ENCODE measurements at places on chromosomes 6 and 20.

DNA sequence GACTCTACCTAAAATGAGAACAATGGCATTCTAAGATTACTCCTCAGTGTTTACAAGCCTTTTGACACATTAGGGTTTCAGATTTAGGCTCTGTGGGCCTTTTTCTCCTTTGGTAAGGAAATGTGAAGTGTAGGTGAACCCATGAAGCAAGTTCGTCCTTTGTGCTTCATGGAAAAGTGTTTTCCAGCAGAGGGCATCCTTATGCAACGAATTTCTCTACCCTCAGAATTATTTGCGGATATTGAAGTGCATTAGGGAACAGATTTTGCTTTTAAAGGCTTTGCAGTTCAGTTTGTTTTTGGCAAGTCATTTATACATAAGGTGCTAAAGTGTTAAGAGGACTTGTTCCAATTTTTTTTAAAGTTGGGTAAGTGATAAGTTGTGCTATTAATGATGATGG, 55.7 kb upstream of the FERMT1 start:
- DNase-seq = no peak

DNA sequence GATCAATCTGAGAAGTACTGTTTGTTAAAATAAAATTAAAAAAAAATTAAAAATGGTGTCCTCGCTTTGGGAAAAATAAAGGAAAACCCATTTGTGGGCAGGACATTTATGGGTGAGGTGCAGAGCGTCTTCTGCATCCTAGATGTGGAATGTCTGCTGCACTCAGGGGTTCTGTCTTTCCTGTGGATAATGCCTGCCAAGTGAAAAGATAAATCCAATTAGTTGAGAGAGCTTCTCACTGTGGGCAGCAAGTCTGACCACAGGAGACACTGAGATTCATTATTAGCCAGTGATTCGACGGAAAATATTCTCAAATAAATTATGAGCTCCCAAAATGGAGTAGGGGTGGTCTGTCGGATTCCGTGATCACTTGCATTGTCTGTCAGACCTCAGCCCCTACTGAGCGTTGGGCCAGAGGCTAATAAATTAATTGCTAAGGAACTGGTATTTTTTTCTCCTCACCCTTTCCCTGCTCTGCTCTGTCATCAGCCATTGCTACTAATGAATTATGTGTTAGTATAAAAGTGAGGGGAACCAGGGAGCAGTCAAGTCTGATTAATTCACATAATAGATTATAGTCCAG, 10.0 kb downstream of the GMPR start:
- no peak for DNase-seq

GRCh38 chr6:45072016-45072415, 256.1 kb upstream of the RUNX2 start:
- DNase-seq = no peak

GRCh38 chr6:30719356-30719755, 796 bp upstream of the TUBB start:
- no peak for DNase-seq

- no peak for DNase-seq
Observed at GRCh38 chr6:65799389-65799788, 92.4 kb upstream of the EYS start.

- DNase-seq = no peak
Observed at GRCh38 chr6:37451441-37452193, 18.6 kb downstream of the CMTR1 start.

DNA sequence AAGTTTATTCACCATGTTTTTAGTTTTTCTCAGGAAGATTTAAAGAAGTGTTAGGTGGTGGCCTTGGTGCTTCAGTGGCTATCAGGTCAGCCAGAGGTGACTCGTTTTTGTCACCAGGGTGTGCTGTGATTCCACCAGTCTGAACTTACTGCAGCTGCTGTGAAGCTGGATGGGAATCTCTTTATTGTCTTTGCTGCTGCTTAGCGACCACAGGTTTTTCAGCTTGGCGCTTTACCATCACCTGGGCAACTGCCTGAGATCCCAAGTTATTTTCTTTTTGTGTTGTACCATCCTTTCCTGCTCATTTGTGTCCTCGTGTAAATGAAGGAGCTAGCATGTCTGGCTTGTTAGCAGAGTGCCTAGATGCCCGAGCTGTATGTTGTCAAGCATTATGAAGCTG, 146.9 kb downstream of the MACROD2 start:
- DNase-seq = no peak

DNA sequence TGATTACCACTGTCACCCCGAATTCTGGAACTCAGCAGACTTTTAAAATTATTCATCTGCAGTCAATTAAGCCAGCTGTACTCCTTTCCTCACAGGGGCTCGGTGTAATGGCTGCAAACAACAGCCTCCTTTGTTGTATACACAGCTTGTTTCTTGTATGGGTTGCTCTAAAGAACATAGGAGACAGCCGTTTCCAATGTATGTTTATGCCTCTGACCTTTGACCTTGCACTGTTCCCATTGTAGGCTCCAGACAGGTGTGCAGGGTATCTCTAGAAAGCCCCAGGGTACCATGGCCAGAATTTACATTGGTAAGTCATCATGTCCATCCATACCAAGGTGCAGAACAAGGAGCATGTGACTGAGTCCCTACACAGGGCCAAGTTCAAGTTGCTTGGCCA, 11.5 kb upstream of the TENT5A start:
- DNase-seq = no peak

GRCh38 chr6:138278326-138278725, 60.0 kb upstream of the PBOV1 start:
- DNase-seq = no peak

GRCh38 chr20:34983995-34984735, 28.5 kb downstream of the MYH7B start:
- DNase-seq = no peak

DNA sequence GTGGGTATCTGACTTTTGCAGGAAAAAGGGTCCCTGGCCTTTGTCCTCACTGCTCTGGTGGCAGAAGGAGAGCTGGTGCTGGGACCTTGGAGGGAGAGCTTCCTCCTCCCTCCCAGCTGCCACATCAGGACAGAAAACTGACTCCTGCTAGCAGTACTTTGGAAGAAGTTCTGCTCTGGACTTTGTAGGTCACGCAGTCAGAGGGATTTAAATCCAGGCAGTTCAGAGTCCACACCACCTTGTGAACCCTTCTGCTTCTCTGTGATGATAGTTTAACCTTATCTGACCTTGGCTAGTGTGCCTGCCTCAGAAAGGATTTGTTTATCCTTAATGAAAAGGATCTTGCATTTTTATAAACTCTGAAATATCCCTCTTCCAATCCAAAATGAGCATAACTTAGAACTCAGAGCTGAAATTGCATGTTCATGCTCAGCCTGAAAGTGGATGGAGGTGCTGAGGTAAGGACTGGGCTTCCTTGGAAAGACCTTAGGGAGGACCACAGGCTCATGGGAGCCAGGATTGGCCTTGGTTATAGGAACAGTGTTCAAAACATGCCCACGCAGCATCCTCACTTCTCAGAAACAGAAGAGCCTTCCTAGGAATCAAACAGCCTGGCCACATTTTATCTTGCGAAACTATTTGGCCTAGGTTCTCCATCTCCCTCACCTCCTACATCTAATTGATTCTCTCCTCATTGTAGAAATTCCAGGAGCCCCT, 123.9 kb upstream of the SASH1 start:
- no peak for DNase-seq

DNA sequence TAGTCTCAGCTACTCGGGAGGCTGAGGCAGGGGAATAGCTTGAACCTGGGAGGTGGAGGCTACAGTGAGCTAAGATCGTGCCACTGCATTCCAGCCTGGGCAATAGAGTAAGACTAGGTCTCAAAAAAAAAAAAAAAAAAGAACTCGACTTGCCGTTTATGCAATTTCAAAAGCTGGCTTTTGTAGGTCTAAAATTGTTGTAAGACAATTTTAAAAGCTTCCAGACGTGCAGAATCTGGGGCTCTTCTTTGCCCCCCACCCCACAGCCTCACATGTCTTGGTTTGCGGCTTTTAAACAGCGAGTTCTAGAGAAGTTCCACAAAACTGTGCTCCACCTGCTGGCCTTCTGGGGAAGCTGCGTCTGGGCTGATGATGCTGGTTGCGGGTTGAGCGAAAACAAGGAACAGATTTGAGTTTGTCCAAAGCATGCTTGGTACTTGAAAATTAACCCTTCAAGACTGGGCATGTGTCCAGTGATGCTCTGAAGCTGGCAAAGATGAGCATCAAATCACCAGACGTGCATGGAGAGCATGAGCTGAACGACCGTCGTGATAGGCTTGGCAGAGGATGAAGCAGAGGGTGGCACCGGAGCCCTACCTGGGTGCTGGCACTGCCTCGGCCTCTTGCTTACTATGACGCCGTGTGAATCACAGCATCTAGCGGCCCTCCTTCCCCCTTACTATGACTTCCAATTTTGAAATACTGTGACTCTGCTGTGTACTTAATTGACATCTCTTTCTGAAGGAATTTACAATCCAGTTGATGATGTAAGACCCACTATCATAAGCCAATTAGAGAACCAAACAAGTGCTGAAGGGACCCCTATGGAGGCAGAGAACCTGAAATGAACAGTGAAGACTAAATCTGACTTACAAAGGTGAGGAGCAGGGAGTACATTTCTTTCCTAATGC, 171.4 kb downstream of the GMPR start:
- DNase-seq = peak; percentile 67

DNA sequence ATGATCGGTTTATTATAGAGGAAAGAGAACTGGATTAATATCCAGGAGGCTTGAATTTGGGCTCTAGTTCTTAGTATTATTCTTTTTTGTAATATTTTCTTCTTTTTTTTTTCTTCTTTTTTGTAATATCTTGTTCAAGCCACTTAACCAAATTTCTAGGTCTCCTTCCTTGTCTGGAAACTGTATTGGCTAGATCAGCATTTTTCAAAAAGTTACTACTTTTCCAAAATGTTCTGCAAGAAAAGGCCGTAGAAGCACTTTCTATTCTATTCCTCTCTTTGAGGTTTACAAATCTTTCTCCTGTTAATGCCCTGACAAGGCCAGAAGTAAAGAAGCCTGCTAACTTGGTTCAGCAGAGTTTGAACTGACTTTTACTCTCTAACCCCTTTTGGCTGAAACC, 12.0 kb downstream of the BMP6 start:
- DNase-seq = no peak

- DNase-seq = no peak
Observed at GRCh38 chr6:55069132-55069781, 105.1 kb upstream of the HCRTR2 start.

DNA sequence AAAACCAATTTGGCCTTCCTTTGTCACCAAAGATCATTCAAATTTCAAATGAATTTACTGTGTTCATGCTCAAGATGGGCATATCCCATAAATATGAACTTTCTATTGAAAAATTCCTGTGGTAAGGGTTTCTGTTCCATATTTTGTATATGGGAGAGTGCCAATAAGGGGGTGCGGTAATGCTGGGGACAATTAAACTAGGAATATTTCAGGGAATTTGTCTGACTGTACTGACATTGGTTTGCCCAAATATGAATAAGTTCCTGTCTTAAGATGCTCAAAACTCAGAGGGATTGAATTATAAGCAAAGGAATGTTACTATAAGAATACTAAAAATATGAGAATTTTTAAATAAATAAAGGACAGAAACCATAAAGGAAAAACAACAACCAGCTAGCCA, 553.0 kb upstream of the MARCKS start:
- DNase-seq = no peak

- DNase-seq = no peak
Observed at GRCh38 chr6:30113841-30114240, 951 bp upstream of the TRIM31 start.

- no peak for DNase-seq
Observed at GRCh38 chr20:32445539-32446273, 87.6 kb downstream of the ASXL1 start.

- no peak for DNase-seq
Observed at GRCh38 chr20:57393321-57394120, 2.3 kb downstream of the RBM38 start.

GRCh38 chr20:59324521-59325141, 24.2 kb downstream of the EDN3 start:
- DNase-seq = no peak

DNA sequence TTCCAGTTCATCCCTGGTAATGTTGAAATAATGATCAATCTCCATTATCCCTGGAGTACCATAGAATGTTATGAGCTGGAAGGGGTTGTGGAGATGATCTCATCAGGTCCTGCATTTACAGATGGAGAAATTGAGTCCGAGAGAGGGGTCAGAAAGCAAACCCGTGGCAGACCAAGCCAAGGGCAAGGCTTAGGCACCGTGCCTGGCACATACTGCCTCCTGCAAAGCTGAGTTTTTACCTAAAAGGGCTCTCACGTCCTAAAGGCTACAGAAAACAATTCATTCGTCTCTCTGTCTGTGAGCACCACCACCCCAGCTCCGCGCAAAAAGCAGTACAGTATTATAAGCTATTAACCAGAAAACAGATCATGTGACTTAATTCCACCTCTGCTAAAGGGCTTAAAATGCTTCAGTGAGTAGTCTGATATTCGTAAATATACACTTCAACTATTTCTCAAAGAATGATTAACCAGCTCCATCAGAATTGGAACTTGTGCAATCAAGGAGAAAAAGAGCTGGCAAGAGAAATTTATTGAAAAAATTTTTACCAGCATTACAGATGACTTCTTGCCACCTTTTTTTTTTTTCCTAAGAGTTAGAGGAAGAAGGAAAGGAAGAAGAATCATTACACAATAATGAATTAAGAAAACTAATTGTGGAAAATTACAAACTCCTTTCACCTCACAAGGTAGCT, 3.4 kb upstream of the PARD6B start:
- DNase-seq = no peak

DNA sequence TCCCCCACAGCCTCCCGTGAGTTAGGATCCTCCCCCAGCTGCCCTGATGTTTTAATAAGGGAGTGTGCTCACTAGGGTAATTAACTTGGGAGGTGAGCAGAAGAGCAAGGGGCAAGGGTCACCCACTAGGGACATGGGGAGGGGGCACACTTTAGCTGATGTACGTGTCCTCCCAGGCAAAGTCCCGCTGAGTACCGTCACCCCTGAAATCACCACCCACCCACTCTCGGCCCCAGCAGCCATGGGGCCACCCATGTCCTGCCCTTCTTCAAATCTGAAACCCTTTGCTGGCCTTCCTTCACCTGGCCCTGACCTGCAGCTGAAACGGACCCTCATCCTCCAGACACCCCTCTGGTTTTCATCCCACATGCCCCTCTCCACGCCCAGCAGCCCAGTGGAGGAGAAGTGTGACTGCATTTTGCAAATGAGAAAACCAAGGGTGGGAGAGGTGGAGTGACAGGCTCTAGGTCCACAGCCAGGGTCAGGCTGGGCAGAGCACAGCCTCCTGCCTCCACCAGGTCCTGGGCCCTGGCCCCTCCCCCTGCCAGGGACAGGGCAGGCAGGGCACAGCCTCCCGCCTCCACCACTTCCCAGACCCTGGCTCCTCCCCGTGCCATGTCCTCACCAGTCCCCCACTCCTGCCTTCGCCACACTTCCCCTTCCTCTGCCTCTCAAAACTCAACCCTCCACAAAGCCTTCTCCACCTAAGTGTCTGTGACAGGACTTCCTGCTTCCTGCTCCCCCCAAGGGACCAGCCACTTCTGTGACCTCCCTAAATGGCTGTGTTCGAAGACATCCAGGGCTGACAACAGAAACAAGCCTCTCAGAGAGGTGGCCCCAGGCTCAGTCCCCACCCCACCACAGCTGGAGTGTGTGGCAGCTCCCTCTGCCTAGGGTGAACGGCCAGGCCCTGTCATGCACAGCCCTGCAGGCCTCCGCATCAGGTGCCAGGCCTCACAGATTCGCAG, 15.1 kb downstream of the ACSS1 start:
- DNase-seq = peak; percentile 91
